AML-193 (cell line): ENCODE measurements at places on chromosomes 11 and 22.

DNA sequence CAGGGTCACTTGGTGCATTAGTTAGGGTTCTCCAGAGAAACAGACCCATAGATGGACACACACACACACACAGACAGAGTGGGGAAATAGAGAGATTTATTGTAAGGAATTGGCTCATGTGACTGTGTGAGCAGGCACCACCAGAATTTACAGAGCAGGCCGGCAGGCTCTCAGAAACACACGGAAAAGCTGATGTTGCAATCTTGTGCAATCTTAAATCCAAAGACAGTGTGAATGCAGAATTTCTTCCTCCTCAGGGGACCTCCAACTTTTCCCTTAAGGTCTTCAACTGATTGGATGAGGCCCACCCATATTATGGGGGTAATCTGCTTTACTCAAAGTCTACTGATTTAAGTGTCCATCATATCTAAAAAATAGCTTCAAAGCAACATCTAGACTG, 49.8 kb downstream of the APIP start:
- no peak for DNase-seq

DNA sequence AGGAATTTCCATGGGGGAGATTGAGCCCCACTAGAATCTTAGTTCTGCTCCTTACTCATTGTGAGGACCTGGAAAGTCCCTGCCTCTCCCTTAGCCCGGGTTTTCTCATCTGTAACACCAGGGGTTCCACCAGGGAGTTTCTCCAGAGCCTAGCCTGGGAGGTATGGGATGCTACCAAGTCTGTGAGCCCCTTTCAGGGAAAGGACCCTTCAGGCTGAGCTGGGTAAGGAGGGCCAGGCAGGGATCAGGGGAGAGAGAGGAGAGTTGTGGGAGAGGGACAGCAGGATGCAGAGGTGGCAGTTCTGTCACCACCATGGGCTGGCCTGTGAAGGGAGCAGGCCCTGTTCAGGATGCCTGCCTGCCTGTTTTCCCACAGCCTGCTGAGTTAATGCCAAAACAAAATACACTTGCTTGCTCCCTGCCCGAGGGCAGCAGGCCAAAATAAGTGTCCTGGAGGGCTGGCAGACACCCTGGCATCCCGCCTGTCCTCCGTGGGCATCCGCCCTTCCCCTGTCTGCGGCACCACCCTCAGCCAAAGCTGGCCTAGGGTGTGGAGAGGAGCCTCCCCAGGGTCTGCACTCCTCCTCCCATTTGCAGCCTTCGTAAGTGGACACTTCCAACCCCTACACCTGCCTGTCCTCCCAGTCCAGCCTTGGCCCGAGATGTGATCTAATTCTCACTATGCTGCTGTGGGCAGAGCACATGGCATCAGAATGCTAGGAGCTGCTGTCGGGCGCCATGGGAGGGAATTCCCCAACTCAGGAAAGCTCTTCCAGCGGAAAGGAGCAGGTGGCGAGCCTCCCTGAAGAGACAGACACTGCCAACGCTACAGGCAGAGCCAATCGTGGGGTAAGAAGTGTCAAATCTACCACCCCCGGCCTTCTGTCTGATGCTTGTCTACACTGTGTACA, 5.9 kb upstream of the FCHSD2 start:
- no peak for DNase-seq

DNA sequence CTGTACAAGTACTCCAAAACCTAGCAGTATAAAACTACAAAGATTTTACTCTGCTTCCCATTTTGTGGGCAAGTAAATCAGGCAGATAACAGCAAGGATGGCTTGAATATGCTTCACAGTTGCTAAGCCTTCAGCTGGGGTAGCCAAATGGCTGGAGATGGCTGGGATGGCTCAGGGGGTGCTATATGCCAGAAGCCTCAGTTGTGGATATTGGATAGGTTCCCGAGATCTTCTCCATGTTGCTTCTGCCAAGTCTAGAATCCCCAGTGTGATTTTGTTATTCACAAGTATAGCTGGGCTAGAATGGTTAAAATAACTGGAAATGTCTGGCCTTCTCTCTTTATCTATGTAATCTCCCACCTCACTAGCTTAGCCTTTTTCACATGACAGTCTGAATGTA, 472.3 kb upstream of the ARHGAP42 start:
- DNase-seq, result no peak

DNA sequence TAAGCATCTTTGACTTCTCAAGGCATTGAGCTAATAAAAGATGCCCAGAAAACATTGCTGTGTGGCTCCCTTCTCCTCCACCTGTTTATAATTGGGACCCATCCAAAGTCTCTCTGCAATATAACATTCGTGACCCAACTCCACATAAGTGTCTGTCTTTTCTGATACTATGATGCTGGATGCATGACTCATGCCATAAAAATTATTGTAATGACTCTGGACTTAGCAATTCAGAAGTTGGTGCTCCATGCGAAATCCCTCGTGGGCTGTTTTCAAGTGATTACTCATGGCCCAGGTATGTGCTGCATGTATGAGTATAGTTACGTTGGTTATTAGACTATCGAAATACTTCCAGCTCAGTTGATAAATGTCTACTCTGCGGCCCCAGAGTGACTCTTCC, 11.7 kb downstream of the FJX1 start:
- DNase-seq, result no peak

GRCh38 chr11:114074546-114075343, 15.2 kb downstream of the ZBTB16 start:
- DNase-seq, result peak; percentile 27

GRCh38 chr11:82405421-82405820, 328.2 kb downstream of the FAM181B start:
- DNase-seq, result no peak

DNA sequence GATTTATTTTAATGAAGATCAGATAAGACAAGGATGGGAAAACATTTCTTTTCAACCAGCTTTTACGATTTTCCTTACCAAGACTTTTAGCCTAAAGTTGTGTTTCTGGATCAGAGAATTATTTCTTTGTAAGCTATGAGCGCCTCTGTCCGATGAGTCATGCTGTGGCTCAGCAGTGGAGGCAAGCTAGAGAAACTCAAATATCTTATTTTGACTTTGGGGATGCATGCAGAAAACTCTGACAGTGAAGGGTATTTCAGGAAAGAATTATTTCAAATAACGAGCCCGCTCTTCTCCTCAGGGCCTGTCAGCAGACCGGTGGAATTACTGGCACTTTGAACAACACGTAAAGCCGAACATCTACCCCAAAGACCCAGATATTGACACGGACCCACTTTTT, 77.9 kb upstream of the OR5AK2 start:
- DNase-seq, result no peak

GRCh38 chr11:63445720-63446119, 45.2 kb downstream of the PLAAT5 start:
- DNase-seq, result no peak

GRCh38 chr22:36324414-36324813, 63.4 kb downstream of the MYH9 start:
- no peak for DNase-seq

- no peak for DNase-seq
These were observed 29.9 kb downstream of the RPL3 start for GRCh38 chr22:39289533-39289932.

- no peak for DNase-seq
These were observed 66.4 kb upstream of the WNT7B start for GRCh38 chr22:46043339-46043738.

DNA sequence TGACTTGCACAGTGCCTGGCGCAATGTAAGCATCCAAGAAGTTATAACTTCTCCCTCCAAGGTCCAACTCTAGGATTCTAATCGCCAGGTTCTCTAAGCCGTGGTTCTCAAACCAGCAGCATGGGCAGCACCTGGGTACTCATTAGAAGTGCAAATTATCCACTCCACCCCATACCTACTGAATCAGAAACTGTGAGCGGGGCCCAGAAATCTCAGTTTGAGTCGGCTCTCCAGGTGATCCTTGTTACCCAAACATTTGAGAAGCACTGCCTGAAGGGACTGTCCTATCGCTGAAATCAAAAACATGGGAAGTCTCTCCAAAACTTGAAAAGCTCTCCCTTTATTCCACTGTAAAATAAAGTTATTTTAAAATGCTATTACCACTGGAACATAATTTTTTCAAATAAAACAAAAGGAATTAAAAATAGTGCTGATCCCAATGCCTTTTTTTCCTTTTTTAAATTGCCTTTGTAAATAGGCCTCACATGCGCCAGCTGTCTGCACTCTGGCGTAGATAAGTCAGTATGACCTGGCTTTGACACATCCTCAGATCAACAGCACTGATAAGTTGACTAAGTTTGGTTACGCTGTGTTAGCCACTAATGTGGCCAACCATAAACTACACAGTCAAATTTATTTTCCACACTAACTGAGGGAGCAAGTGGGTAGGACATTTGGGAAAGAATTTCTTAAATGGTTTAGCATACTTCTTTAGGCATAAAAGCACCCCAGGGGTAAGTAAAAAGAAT, 8.4 kb upstream of the CTR9 start:
- no peak for DNase-seq

GRCh38 chr22:40340044-40340443, 6.3 kb upstream of the ADSL start:
- no peak for DNase-seq

DNA sequence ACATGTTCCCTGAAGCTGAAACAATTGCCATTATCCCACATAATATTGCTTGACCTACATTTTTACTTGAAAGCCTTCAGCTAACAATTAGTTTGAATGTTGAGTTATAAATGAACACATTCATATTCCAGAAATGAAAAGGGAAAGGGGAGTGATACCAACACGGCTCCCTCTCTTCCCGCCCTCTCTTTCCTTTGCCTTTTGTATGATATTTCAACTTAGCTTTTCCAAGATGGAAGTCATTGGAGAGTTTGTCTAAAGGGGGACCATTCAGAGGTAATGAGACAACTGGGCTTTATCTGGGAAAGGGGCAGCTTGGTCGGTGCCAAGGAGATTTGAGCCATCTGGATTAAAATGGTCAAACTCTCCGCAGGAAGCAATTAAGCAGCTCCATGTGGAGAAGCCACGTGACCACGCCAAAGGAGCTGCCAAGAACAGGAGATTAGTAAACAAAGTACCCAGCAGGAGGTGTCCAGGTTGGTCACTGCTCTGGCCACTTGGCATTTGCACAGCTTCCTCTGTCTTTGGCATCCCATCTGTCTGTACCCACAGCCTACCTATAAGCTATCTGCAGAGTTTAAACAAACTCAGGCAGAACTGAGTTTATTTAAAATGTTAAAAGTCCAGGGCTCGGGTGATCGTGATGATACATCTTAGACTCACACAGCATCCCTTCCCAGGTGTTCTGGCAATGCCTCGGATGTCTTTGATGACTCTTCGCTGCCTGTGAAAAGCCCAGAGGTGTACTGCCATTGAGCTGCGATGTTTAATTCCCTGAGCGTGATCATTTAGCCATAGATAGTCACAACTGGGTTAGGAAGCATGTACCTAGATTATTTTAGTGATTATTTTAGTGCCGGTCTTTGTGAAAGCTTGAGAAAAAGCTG, 735.9 kb downstream of the NTM start:
- DNase-seq, result no peak

DNA sequence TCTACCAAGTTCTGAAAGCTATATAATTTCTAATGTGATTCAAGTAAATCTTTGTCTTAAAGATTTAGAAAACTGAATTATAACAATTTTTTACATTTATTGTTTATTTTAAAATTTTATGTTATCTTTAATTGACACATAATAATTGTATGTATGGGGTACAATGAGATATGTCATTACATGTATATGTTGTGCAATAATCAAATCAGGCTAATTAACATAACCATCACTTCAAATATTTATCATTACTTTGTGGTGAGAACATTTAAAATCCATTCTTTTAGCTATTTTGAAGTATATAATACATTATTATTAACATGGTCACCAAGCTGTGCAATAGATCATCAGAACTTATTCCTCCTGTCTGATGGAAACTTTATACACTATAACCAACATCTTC, 181.1 kb downstream of the DDX10 start:
- no peak for DNase-seq

GRCh38 chr11:48033918-48034341, 53.6 kb downstream of the PTPRJ start:
- DNase-seq, result peak; percentile 71

- no peak for DNase-seq
These were observed 490.1 kb downstream of the OPCML start for GRCh38 chr11:133041928-133042882.

DNA sequence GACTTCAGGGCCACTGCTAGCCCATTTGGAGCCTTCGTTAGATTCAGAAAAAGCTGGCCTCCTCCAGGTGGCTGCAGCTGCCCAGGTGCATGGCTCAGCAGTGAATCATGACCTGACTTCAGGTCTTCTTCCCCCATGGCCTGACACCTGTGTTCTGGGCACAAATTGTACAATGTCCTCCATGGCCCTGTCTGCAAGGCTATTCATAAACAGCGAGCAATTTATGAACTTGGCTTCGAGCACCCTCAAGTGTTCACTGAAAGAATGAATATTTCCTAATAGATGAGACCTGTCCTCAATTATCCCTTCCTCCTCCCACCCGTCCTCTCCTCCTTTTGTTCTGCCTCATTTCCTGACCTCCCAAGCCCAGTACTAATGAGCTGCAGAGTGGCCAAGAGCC, 12.2 kb upstream of the VPS37C start:
- no peak for DNase-seq

GRCh38 chr11:63681321-63682065, at the start of gene RTN3:
RTN3 (plus strand) TSS chr11:63681500; CDS start chr11:63681637, 137 bp downstream.
- peak; percentile 94 for DNase-seq

GRCh38 chr11:47189100-47189834, 3.0 kb upstream of the PACSIN3 start:
- no peak for DNase-seq

DNA sequence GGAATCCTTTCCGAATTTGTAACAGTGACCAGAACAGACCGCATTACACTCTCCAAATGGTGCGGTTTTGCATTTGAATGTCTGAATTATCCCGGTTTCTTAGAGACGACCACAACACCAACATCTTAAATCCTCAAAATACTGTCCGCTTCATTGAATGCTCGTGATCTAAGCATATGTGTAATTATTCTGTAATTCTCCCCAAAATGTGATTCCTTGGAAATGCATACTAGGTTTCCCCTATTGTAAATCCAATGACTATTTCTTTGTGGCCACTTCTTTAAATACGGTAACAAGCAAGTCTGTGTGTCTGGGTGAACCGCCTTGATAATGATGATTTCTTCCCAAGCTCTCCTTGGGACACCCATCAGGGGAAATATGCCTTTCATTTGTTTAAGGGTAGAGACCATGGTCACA, 87.3 kb upstream of the DBX1 start:
- no peak for DNase-seq

DNA sequence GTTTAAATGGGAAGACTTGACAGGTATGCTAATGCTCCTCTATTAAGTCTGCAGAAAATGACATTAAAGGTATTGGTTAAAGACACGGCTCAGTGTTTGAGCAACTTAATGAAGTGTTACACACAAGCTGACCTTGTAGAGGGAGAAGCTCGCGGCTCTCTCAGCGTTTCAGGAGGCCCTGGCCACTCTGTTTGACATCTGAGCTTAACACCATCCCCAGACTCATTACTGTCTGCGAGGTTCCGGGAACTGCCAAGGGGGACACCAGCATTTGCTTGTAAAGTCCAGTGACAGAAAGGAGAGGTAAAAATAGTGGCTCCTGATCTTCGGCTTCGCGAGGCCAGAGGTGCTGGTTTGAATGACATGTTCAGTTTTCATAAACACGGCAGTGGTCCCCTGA, 540.7 kb upstream of the CADM1 start:
- DNase-seq, result no peak
